ENCODE measurements at places on chromosomes 5 and 9.

GRCh38 chr9:33393581-33393980 is 8.8 kb downstream of the AQP7 start:
- no peak for DNase-seq

DNA sequence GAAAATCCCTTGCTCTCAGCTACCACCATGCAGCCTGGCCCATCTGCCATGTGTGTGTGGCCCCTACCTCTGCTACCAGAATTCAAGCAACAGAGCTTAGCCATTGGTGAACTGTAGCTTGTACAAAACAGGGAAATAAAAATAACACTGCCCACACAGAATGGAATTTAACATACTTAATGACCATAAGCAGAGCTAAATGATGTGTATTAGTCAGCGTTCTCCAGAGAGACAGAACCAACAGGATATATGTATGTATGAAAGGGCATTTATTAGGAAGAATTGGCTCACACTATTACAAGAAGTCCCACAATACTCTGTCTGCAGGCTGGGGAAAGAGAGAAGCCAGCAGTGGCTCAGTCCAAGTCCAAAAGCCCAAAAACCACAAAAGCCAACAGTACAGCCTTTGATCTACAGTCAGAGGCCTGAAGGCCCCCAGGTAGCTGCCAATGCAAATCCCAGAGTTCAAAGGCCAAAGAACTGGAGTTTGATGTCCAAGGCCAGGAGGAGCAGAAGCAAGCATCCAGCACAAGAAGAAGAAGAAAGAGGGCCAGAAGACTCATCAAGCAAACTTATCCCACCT is 318.8 kb downstream of the DNAH5 start:
- DNase-seq = no peak

- no peak for DNase-seq
Observed at GRCh38 chr5:123116058-123116457, 27.0 kb downstream of the PRDM6 start.

- no peak for DNase-seq
Observed at GRCh38 chr5:87524217-87524616, 111.5 kb upstream of the CCNH start.
